ENCODE measurements at places on chromosomes 6 and 20.

DNA sequence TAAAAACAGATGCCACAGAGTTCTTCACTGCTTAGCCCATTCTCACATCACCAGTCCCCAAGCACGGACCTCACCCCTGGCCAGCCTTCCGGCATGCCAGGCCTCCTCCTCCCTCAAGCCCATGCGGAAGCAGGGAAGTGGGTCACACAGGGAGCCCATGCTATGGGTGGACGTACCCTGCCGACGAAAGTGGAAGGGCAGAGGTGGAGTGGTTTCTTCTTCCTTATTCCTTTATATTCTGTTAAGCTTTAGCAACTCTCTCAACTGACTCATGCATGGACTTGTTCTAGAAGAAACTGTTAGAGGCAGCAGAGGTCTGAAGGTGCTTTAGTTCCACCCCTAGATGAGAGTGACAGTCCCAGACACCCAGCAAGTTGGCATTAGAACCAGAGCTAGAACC lies 118.6 kb downstream of the LY86 start:
- DNase-seq = no peak

DNA sequence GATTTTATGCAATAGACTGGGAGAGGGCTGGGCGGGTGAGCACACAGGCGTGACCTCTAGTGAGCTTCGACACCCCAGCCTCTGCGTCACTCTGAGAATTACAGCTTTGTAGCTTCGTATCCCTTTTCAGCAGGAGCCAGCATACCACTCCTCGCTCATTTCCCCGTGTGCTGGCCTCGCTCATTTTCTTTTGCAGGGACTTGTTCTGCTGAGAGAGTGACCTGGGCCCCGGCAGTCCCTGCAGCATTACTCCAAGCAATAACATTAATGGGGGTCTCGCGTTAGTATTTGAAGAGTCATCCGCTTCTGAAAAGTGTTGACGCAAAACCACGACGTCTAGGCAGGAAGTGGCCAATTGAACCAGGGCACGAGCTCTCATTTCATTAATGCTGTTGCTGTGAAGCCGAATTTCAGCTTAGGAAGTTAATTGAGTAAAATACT lies 193.7 kb downstream of the QKI start:
- DNase-seq = no peak

GRCh38 chr20:34574861-34575260 lies 16.3 kb downstream of the MAP1LC3A start:
- DNase-seq = no peak

GRCh38 chr20:44830523-44830922 lies 20.2 kb upstream of the RIMS4 start:
- DNase-seq = no peak

- peak; percentile 61 for DNase-seq
These were observed 1.5 kb downstream of the RBM38 start for GRCh38 chr20:57392512-57393271.

DNA sequence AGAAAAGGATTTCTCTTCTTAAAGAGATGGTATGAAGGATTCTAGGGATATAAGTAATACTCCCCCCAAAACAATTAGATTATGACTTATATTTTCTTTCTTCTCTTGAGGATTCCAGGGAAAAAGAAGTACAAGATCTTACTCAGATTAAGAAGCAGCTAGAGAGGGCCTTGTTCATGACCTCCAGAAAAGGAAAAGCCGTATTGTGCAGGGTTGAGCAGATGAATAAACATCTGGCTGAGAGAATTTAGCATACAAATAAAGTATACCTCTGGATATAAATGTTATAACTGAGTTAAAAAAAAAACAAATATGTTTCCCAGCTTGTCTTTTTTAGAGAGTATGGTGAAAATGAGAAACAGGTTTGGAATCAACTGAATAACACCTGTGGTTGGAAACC lies 11.3 kb downstream of the MYO6 start:
- DNase-seq = no peak

DNA sequence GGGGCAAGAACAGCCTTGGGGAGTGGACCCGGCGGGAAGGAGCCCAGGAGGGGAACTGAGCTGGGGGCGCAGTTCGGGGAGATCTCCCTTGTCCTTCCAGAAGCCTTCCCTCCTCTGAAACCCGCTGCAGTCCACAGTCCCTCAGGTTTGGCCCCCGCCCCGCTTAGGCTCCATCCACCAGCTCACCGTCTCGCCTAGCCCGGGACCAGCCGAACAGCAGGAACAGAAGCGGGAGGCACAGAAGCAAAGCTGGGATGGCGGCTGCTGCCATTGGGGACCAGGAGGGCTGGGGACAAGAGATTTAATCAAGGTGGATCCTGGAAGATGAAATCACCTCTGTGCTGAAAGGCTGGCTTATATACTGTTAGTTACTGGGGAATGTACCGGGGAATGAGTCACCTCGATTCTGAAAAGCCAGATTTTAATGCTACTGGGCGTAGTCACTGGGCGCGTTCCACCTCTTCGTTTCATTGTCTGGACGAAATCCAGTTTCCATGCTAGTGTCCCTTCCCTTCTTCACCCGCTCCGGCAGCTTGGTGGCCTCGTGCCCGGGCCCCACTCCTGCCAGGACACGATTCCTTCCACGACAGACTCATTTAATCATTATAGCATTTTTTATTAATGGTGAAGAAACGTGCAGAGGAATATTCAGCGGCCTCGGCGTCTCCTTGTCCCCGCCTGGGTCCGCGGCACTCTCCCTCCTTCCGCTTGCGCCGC lies at the start of gene RAET1L:
Gene RAET1L (minus strand): TSS at position 332 of the 717 bp plus-strand sequence. CDS start 61 bp downstream, at position 271.
- no peak for DNase-seq

- no peak for DNase-seq
These were observed 84.9 kb upstream of the TMEM181 start for GRCh38 chr6:158474961-158475343.

- DNase-seq = no peak
These were observed 125.3 kb upstream of the EXOC2 start for GRCh38 chr6:818196-818595.

- no peak for DNase-seq
These were observed 163.5 kb upstream of the CDYL start for GRCh38 chr6:4612636-4613171.

DNA sequence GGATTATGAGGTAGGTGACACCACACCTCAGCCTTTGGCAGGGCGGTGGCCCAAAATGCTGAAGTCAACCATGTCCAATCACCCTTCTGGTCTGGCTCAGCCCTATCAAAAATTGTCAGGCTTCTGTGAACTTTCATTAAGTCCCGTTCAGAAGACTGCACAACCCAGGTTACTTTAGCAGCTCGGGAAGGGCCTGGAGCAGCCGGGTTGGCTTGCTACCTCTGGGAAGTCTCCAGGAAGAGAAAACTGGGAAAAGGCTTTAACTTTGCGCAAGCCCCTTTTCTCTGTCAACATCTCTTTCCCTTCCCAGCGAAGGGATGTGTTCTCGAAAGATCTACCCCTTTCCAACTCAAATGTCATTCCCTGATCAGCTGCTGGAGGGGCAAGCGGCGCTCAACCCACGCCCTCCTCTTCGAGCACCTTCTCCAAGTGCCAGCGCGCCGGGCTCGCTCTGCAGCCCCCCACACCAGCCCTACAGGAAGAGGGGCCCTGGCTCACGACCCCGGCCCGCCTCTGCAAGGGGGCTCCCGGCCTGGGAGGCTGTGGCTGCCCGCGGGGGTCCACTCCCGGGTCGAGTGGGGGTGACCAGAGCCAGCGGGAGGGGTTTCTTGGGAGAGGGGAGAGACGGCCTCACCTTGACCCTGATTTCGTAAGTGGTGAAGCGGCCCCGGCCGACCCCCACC lies 573 bp downstream of the SNX3 start:
- DNase-seq = no peak

GRCh38 chr20:4703281-4703676 lies 18.4 kb upstream of the PRND start:
- DNase-seq = no peak

DNA sequence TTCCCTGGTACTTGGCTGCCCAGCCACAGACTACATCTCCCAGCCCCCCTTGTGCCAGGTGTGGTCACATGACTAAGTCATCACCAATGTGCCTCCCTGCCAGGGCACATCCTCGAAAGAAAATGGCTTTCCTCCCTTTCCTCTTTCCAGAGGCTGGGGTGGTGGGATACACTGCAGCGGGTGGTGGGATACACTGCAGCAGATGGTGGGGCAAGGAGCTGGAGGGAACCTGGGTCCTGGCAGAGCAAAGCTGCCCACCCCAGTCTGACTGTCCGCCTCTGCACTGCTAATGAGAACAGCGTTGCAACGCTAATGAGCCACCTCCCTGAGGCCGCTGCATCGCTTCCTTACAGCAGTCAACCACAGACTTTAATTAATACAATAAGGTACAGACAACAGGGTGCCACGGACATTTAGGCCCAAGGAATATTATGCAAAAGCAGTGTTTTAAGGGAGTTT lies 125.3 kb downstream of the PREX1 start:
- DNase-seq = no peak

DNA sequence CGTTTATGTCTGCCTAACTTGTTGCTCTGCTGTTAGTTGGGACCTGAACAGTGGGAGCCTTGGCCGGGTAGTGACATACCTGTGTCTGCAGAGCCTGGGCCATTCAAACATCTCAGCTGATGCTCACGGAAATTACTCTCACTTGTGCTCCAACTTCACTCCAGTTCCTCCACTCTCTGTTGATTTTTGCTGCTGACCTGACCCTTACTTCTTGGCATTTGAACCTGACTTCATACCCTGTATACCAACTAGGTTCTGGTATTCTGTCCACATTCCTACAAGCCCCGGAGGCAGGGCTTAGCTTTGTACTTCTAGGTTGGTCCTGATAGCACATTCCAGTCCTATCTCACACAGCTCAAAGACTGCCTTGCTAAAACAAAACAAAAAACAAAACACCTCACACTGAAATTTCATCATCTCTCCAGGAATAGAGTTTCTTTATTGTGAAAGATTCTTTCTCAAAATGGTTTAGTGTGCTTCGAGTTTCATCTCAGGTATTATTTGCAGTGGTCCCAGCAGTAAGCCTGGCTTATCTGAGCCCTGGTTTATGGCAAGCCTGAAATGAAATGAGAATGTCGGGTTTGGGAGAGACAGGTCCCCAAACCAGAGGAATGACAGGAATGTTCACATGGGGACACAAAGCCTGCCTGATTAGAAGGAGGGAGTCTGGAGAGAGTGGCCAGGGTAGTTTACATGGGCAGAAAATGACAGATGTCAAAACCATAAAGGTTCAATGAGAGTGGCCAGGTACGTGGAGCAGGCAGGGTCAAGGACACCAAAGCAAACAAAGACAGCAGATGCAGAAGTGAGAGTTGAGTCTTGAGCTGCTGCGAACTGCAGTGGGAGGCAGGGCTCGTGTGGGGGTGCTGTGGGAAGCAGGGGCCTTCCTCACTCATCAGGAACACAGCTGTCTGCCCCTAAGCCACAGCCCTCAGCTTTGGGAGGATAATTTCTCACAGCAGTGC lies 174.2 kb upstream of the HDAC2 start:
- DNase-seq = no peak

DNA sequence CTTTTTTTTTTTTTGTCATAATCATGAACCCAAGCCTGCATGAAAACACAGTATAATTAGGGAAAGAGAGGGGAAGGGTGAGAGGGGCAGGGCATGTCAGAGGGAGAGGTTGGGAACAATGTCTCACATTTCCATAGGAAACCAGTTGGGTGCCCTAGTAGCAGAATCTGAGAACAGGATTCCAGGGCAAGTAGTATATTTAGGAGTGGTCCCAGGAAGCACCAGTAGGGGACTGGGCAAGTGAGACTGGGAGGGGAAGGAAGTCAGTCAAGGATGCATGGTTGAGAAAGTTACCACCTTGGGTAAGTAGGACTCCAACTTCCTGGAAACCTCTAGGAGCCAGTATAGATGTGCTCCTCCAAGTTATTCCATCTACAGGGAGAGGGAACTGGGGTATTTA lies 88.6 kb upstream of the MAFB start:
- no peak for DNase-seq
